ENCODE measurements at places on chromosomes 1 and 21.

GRCh38 chr1:175152006-175152652, 40.4 kb downstream of the KIAA0040 start:
- peak; percentile 75 for DNase-seq

DNA sequence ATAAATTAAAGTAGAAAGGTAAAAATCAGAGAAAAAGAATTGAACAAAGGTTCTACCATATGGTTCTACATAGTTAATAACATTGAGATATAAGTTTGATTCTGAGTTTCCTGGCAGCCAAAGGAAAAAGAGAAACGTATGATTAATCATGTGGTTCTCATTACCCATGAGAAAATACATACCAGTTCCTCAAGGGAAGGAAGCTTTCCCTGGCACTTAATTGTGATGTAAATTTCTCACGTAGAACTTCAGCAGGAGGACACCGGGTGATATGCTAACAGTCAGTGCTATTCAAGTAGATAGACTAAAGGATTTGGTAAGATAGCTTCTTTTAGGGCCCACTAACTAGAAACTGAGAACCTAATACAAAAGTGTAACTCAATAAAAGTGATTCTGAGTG, 218.5 kb downstream of the NFIA start:
- no peak for DNase-seq

GRCh38 chr1:244833734-244834542, 1.5 kb upstream of the COX20 start:
- peak; percentile 24 for DNase-seq

GRCh38 chr1:220776720-220777326, 9.9 kb upstream of the MTARC1 start:
- peak; percentile 75 for DNase-seq

GRCh38 chr1:148389027-148389339, 94.1 kb downstream of the PPIAL4G start:
- DNase-seq = no peak

- no peak for DNase-seq
These were observed 12.7 kb downstream of the DDR2 start for GRCh38 chr1:162644986-162645314.

DNA sequence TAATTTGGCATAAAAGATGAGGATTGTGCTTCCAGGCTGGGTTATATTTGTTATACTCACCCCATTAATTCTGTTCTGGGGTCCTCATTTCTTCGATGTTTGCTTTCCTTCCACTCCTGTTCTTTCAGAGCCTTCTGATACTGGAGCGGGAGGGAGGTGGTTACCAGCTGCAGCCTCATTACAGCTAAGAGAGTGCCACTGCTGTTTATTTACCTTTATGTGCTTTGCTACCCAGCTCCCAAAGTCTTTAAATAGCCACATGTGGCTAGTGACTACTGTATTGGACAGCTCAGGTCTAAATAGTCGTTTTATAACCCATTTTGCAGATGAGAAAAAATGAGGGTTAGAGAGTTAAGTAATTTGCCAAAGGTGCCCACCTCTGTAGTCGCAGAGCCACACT, 25.1 kb downstream of the PLEKHM2 start:
- DNase-seq = no peak

DNA sequence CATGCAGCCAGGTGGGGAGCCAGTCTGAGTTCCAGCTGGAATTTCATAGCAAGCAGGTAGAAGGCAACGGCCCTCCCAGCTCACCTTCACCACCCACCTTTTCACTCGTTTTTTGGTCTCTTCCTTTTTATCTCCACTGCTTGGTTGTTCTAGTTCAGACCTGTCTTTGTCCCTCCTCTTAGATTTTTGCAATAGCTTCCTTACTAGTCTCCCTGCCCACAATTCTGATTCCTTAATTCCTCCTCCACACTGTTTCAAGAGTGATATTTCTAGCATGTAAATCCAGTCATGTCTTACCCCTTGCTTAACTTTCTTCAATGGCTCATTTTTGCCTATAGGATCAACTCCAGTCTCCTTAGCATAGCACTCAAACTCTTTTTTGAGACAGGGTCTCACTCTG, 119.6 kb downstream of the TMEM53 start:
- DNase-seq = no peak

GRCh38 chr1:236282425-236282716, 613 bp upstream of the ERO1B start:
- DNase-seq = peak; percentile 21

GRCh38 chr1:112729909-112730308, 14.8 kb upstream of the PPM1J start:
- DNase-seq = no peak

- DNase-seq = no peak
These were observed 10.0 kb upstream of the TGFBR3 start for GRCh38 chr1:91895832-91896556.

- no peak for DNase-seq
These were observed 114.3 kb upstream of the RUNX1 start for GRCh38 chr21:35163411-35163810.

GRCh38 chr1:23791516-23792047, 637 bp downstream of the LYPLA2 start:
- DNase-seq = peak; percentile 61

DNA sequence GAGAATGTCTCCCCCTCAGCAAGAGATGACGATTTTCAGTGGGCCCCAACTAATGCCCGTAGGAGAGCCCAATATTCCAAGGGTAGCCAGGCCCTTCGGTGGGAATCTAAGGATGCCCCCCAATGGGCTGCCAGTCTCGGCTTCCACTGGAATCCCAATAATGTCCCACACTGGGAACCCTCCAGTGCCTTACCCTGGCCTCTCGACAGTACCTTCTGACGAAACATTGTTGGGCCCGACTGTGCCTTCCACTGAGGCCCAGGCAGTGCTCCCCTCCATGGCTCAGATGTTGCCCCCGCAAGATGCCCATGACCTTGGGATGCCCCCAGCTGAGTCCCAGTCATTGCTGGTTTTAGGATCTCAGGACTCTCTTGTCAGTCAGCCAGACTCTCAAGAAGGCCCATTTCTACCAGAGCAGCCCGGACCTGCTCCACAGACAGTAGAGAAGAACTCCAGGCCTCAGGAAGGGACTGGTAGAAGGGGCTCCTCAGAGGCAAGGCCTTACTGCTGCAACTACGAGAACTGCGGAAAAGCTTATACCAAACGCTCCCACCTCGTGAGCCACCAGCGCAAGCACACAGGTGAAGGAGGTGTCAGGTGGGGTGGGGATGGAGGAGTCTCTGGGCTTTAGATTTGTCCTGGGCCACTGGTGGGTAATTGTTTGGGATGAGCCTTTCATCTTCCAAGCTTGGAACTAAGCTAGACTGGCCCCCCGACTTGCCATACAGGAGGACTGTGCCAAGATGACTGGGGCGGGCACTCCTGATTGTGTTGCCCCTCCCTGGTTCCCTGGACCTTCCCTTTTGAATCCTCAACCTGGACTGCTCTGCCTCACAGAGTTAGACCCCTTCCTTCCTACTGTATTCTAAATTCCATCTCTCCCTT, 11.2 kb downstream of the KLF17 start:
- DNase-seq = no peak

DNA sequence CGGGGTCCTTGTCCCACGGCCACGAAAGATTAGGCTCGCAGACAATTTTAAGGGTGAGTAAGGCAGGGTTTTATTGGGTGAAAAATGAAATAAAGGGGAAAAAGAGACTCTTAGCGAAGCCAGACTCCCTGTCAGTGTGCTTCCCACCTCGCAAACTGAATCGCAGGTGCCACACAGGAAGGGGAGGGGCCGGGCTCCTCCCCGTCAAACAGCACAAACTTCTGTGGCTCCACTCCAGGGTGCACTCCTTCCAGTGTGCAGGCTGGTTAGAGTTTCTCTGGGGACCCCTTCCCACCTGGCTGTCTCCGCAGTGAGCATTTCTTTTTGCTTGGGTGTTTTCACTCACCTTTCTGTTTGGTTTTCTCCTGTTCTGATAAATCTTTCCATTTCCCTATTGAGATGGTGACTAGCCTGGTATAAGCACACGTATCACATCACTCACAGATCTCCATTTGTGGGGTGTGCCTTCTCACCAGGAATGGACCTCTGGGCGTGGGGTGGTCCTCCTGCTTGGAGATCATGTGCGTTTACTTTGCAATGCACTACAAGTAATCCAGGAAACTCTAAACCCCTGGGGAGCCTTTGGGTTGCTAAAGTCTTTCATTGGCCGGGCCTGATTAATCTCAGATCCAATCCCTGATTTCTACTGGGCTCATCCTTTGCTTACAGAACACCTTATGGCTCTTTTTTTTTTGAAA, 37.6 kb upstream of the GALNT2 start:
- no peak for DNase-seq

- no peak for DNase-seq
These were observed 740.6 kb downstream of the RWDD3 start for GRCh38 chr1:95974586-95974985.

- no peak for DNase-seq
These were observed 26.2 kb upstream of the IL10 start for GRCh38 chr1:206798384-206798996.

GRCh38 chr1:147579532-147579931, 38.2 kb downstream of the BCL9 start:
- no peak for DNase-seq

GRCh38 chr1:8858888-8859706, 19.4 kb downstream of the ENO1 start:
- DNase-seq = peak; percentile 46

DNA sequence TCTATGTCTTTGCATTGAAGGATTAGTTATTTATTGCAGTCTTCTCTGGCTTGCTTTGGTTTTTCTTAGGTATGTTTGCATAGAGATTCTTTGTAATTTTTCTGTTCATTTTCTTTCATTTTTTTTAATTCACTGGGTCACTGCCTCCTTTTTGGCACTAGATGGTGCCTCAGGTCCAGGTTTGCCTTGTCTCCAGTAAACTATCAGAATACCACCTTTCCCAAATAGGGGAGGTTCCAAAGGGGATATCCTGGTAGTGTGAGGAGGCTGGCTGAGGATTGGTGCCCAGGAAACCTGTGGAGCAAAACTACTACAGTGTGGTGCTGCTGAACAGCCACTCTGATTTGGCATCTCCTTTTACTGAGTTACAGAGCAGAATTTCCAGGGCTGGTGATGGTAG, 257.1 kb downstream of the KCTD3 start:
- DNase-seq = no peak

GRCh38 chr1:205690122-205690756, 9.9 kb upstream of the SLC45A3 start:
- DNase-seq = no peak

DNA sequence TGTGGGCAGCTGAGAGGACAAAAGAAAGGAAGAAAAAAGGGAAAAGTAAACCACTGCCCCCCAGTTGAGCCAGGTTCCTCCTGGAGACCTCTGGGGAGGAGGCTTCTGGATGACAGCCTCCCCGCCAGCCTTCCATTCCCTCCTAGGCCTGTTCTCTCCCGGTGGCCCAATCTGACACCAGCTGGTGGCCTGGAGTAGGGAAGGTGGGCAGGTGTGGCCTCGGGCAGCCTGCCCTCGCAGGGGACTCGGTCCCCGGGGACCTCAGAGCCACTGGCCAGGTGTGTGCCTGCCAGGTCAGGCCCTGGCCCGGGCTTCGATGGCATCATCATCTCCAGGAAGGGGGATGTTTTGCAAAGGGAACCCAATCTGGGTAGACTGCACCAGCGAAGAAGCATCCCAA, 159.0 kb downstream of the CASZ1 start:
- DNase-seq = no peak

DNA sequence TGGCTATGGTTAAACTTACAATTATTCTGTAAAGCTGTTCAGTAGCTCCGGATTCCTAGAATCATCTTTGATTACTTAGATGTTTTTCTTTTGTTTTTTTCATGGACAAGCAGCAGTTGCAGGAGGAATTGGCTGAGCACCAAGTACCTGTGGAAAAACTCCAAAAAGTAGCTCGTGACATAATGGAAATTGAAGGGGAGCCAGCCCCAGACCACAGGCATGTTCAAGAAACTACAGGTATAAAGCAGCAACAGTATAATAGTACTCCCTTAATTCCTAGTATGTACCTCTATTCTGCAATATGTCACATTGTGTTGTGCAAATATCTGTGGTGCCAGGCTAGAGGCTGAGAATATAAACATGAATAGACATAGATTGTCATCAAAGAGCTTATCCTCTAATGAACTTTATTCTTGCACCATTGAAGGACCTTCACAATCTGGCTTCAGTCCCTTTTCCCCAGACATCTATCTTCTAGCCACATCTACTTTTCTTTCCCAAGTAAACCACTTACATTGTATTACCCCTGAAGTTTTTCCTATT, 132.3 kb upstream of the BMP8A start:
- DNase-seq = no peak

DNA sequence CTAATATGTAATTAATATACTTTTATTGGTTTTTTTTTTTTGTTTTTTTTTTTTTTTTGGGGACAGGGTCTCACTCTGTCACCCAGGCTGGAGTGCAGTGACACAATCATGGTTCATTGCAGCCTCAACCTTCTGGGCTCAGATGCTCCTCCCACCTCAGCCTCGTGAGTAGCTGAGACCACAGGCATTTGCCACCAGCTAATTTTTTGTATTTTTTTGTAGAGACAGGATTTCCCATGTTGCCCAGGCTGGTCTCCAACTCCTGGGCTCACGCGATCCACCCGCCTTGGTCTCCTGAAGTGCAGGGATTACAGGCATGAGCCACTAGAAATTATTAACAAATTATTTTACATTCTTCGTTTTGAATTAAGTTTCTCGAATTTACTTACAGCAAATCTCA, 16.8 kb upstream of the POGZ start:
- no peak for DNase-seq

- DNase-seq = no peak
These were observed 5.6 kb downstream of the SH3BP5L start for GRCh38 chr1:248820041-248820585.

- no peak for DNase-seq
These were observed 139.1 kb upstream of the ZNHIT6 start for GRCh38 chr1:85847356-85847755.

DNA sequence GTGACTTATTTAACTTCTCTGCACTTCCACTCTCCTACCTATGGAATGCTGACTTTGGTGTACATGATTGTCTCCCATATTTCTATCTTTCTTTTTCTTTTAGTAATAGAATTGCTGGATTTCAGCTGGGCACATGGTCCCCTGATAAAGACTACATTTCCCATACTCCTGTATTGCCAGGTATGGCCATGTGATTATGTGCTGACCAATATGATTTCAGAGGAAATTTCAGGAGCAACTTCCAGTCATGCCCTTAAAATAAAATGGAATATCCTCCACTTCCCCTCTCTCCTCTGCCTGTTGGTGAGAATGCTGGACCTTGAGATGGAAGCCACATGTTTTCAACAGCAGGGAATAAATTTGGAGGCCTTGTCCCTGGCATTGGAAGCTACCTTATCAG, 130.7 kb upstream of the IGSF21 start:
- DNase-seq = no peak

- peak; percentile 40 for DNase-seq
These were observed 503.5 kb upstream of the PKN2 start for GRCh38 chr1:88180449-88181108.

DNA sequence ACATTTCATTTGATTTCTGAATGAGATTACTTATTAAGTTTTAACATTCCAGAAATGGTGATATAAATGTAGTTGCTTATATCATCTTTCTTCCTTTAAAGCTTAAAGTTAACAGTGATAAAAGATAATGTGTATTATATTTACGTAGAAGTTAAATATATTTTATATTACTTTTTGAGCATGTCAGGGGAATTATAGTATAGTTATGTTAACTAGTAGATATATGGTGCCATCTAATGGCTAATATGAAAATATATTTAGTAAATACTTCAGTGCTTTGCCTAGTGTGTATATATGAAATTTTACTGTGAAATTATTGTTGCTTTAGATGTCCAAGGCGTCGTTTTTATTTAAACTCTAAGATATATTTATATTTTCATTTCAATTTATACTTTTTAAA, 51.5 kb downstream of the SYT14 start:
- DNase-seq = peak; percentile 10

- DNase-seq = peak; percentile 64
These were observed 21.0 kb downstream of the CNIH4 start for GRCh38 chr1:224377676-224378006.
